ENCODE measurements at places on chromosomes 5 and 9.

- no peak for DNase-seq
Measured at GRCh38 chr9:98262056-98262455, 6.6 kb upstream of the TBC1D2 start.

- DNase-seq = no peak
Measured at GRCh38 chr9:137913771-137914767, 36.5 kb downstream of the CACNA1B start.

- DNase-seq = no peak
Measured at GRCh38 chr5:43039471-43040286, 440 bp downstream of the ANXA2R start.

DNA sequence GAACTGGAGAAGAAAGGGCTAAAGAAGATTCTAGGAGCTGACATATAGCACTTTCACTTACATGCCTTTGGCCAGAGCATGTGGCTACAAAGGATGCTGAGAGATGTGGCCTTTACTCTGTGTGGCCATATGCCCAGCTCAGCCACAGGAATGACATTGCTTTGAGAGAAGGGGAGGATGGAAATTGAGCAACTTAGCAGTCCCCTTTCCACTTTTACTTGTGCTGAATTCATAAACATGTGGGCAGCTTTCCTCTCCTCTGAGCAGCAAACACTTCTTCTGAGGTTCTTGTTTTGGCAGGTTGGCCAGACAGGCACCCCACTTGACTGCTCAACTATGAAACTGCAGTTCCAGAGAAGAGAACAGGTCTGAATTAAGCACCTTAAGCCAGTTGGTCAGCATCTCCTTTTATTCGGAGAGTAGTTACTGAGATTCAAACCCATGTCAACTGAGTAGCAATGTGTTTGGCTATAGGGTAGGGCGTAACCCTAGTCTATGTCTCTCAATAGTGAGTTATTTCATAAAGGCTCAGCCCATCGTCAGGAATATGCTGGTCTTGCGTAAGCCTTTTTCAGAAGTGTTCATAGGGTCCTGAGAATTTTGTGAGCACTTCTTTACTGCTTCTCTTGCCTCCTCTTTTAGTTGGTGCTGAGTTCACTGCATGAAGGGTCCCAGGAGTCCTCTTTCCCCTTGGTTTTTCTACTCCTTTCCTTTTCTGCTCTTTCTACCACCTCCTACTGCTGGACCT, 134.5 kb downstream of the PALM2AKAP2 start:
- DNase-seq = no peak

- DNase-seq = no peak
Measured at GRCh38 chr5:138574744-138575193, 432 bp downstream of the HSPA9 start.

DNA sequence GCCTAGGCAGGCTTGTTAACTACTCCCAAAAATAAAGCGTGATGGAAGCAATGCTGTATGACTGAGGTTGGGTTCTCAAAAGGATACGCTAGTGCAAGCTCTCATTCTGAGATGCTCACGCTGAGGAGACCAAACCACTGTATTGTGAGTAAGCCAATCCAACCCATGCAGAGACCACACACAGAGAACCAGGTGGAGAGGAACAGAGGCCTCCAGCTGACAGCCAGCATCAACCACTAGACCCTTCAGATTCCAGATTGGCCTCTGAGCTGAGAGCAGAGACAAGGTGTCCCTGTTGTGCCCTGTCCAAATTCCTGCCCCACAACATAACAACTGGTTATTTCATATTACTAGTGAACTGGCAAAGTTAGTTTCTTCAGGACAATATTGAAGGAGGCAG, 4.5 kb downstream of the TSTD2 start:
- no peak for DNase-seq

- DNase-seq = no peak
Measured at GRCh38 chr5:99926463-99926862, 608.7 kb upstream of the FAM174A start.

- DNase-seq = no peak
Measured at GRCh38 chr9:123312306-123312877, 43.6 kb upstream of the CRB2 start.

- no peak for DNase-seq
Measured at GRCh38 chr5:156532921-156533320, 206.0 kb downstream of the SGCD start.

GRCh38 chr5:127369796-127370195, 79.2 kb downstream of the MEGF10 start:
- DNase-seq = no peak

GRCh38 chr9:6873857-6874256, 116.1 kb downstream of the KDM4C start:
- peak; percentile 3 for DNase-seq

GRCh38 chr9:104658496-104659195, 35.7 kb upstream of the OR13D1 start:
- no peak for DNase-seq

DNA sequence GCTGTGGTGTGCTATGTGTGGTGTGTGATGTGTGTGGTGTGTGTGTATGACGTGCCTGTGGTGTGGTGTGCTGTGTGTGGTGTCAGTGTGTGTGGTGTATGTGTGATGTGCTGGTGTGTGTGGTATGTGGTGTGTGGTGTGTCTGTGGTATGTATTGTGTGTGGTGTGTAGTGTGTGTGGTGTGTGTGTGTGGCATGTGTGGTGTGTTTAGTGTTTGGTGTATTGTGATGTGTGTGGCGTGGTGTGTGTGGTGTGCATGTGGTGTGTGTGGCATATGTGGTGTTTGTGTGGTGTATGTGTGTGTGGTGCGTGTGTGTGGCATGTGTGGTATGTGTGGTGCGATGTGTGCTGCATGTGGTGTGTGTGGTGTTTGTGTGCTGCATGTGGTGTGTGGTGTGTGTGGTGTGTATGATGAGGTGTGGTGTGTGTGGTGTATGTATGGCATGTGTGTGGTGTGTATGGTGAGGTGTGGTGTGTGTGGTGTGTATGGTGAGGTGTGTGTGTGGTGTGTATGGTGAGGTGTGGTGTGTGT, 18.3 kb upstream of the RNU6ATAC start:
- DNase-seq = no peak

GRCh38 chr5:116303340-116303739, 218.5 kb downstream of the COMMD10 start:
- DNase-seq = no peak

DNA sequence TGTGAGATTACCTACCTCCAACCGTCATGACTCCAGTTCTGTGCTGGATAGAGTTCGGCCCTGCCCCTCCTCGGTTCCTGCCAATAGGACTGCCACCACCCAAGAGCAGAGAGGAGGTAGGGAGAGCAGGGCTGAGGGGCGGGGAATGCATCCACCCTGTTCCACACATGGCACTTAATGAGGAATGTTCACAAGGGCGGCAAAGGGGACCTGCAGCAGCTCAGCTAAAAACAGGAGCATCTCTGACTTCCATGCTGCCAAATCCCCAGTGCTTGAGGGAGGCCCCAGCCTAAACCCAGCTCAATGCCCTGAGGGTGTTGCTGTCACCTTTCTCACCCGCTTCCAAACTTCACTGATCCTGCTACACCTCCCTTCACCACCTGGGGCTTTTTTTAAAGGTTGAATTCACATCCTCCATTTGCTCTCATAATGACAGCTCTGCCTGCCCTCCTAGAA, 7.8 kb upstream of the DELE1 start:
- no peak for DNase-seq

DNA sequence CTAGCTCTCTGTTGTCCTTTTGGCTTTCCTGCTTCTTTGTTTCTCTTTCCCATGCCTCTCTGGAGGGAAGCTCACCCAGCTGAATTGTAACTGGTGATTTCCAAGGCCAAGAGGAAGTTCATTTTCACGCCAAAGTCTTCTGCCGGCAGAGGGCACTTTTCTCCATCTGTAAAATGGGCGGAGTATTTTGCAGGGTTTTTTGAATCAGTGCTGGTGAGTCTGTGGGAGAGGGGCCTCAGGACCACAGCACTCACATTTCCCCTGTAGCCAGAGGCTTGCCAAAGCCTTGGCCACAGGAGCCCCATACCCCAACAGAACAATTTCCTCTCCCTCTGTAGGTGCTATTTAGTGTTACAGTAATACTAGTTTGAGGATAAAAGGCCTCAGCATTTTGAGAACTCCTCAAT, 42.3 kb upstream of the MATR3 start:
- DNase-seq = no peak

DNA sequence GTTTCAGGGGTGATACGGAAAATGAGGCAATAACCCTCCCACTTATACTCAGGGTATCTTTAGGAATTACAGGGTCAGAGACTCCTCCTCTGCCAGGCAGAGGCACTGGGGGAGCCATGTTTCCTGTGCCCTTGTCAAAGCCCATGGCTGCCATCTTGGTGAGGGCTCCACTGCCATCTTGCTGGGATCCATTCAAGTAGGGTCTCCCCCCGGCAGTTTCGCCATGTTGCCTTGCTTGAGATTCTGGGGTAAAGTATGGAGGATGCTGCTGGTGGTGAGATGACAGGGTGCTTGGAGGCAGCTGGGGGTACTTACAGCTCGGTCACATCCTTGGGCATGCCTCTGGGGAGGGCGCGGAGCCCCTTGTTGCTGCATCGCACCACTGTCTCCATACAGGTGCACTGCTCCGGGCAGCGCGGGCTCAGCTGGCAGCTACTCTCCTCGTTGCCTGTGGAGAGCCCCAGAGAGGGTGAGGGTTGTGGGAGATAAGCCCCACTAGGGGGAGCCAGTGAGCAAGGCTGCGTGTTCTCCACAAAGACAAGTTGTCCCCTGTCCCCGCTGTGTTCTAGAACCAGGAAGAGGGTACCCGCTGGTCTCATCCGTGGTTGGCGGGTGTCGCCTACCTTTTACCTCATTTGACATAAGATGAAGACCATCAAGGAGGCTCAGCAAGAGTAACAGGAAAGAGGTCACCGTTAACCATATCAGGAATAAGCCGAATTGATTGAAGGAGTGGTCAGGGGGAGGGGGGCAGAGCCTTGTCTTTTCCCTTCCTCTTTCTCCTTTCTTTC, 169.0 kb upstream of the PANK3 start:
- DNase-seq = no peak

DNA sequence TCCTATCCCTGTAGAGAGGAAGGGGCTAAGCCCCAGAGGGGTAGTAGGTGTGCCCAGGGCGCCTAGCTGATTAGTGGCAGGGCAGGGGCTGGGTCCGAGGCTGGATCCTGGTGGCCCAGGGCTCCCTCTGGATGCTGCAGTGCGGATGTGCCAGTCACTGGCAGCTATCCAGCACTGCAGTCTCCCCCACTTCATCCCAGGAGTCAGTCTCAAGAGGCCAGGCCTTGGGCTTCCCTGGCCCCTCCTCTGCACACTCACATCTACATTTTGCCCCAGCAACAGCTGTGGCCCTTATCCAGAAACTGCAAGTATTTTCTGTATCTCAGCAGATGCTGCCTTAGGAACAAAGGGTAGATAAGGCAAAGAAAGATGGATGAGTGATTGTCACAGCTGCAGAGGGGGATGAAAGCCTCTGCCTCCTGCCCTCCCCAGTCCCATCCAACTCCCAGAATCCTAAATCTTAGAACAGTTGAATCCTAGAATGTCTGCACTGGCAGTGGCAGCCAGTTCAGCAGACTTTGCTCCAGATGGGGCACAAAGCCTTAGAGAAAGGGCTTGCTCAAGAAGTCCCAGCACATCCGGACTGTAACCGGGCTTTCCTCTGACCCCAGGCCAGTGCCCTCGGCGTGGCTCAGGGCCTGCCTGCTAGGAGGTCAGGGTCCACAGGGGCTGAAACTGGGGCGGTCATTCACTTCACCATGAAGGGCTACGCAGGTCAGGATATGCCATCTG, 1.6 kb downstream of the ANXA6 start:
- no peak for DNase-seq

DNA sequence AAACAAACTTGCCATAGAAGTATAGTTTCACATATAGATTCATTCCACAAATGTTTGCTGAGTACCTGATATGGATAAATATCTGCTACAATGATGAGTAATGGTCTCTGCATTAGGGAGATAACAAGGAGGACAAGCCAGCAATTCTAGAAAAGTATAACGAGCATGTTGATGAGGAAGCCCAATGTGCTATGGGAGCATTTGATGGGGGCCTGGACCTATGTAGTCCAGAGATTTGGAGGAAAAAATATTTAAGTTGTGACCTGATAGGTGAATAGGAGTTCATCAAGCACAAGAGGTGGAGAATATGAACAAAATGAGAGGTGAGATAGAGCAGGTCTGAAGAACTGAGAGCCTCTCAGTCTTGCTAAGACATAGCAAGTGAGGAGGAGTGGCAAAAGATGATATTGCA, 14.4 kb upstream of the TMEM245 start:
- no peak for DNase-seq

GRCh38 chr5:80937584-80938356, 22.4 kb upstream of the RASGRF2 start:
- DNase-seq = no peak

- DNase-seq = no peak
Measured at GRCh38 chr9:105114964-105115728, 129.3 kb upstream of the SLC44A1 start.

GRCh38 chr5:159785656-159786055, 130.6 kb upstream of the ADRA1B start:
- DNase-seq = no peak

DNA sequence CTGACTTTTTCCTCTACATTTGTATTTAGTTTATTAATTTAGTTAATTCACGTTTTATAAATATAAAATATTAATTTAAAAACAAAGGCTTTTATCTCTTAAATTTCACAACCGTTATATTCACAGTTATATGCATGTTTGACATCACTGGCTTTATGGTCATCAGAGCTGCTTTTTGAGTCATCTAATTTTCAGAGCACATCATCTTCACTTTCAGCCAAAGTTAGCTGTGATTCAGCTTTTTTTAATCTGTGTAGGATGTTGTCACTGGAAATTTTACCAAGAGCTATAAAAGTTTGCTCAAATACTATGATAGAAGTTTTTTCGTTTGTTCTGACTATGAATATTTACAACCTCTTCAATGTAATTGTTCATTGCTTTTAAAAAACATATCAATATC, 12.4 kb downstream of the CDC37L1 start:
- no peak for DNase-seq

DNA sequence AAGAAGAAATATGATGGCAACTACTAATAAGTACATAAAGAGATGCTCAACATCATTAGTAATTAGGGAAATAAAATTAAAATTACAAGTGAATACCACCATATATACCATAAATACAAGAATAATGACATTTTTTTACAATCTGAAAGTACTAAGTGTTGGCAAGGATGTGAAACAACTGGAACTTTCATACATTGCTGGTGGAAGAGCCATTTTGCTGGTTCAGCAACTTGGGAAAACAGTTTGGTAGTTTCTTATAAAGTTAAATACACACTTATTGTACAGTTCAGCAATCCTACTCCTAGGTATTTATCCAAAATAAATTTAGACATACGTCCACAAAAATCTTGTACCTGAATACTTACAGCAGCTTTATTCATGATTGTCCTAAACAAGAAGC, 192.9 kb downstream of the CARTPT start:
- no peak for DNase-seq
